GM12892 (cell line): ENCODE measurements at places on chromosomes 2 and 18.

GRCh38 chr2:111905990-111906735 is 7.8 kb downstream of the MERTK start:
- DNase-seq = no peak

GRCh38 chr2:199223791-199224190 is 233.9 kb downstream of the SATB2 start:
- no peak for DNase-seq

DNA sequence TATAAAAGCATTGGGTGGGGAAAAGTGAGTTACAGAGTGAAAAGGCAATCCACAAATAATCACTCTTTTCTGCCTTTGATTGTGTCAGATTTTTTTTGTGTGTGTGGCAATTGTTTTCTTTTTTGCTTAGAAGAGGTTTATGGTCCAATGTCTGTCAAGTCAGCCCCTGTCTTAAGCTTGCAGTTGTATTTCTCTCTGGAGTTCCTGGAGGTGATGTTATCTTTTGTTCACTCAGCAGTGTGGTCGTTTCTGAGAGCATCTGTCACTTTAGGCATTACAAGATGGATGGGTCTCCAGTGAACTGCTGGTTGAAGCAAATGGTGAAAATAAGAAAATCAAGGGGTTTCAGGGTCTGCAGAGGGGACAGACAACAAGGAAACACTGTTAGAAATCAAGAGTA is 121.3 kb downstream of the GREB1L start:
- DNase-seq = no peak

DNA sequence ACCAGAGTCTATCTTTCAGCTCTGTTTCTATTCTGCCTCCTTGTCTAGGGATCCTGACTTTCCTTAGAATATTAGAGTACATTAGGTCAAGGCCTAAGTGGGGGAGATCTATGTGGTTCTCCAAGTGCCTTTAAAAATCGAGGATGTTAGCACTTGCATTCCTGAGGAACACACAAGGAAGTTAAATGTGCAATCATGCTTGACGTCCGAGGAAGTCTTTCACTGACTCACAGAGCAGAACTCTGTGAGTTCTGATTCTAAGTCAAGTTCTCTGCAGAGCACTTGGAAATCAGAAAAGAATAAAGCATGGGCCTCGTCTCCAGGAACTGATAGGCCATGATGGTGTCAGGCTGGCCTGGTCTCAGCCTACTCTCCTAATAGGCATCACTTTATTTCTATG is 17.2 kb downstream of the FHOD3 start:
- no peak for DNase-seq

DNA sequence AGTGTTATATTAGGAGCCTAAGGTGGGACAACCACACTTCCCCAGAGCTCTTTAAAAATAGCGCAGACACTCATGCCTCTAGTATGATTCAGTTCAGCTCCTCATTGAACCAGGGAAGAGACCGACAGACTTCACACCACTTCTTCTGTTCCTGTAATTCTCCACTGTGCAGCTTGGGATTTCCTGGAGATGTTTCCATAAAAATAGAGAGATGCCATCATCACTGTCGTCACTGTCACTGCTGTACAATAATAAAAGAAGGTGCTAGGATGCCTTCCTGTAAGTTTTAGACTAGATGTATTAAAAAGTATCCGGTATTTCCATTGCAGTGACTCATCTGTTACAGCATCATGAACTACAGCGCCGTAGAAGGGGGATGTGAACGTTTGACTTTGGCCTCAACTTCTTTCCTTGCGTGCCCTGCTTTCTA is 110.9 kb downstream of the FAM210A start:
- DNase-seq = no peak
